Stimulated activated CD8-positive, alpha-beta memory T cell treated with anti-CD3 and anti-CD28 coated beads, Interleukin-7, amount 100 ng/mL, for 1 hour (primary cell): ENCODE measurements at places on chromosomes 3 and 15.

DNA sequence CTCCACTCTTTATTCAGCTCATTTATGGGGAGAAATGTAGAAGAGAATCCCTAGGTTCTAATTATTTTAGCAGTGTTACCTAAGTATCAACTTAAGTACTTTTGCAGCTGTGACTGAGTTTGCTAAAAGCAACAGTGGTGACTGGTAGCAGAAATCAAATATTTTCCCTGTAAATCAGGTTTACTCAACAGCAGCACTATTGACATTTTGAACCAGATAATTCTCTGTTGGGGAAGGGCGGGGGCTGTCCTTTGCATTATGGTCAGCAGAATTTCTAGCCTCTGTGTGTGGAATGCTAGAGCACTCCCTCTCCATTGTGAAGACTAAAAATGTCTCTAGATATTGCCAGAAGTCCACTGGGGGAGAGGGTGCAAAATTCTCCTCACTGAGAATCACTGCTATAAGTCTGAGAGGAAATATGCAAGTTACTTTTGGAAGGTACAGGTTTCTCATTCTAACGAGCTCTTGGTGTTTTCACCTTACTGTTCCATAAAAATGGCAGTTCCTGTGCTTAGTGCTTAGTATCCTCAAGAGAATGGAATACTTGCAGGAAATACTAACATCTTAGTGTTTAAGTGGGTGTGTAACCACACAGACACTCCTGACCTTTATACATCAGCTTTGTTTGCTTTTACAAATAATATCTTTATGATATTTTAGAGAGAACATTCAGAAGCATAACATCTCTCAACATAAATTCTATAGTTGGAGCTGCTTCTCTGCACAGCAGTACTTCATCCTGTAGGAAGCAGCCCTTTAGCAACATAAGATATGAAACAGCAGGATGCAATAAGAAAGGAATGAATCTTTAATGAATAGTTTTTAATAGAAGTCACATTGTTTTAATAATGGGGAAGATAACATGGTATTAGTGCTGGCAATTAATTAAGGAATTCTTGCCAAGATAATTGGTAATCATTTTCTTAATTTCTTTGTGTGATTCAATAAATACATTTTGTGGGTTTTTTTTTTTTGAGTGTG, 246.5 kb upstream of the GOLIM4 start:
- no peak for DNase-seq

DNA sequence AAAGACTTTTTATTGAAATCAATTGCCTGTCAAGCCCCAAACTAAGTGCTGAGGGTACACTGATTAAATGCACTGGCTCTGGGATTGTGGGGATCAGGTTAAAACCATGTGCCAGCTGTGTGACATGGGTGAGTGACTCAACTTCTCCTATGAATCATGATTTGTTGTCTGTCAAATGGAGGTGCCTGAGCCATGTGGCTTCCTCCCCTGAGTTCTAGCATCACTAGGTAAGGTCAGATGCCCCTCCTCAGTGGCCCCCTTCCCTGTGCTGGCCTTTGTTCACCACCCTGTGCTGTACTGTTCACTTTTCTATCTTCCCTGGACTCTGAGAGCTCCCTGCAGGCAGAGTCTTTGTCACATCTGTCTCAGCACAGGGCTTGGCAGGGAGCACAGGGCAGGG, 43.6 kb upstream of the ATP2B2 start:
- DNase-seq: no peak

GRCh38 chr3:65485826-65486469, 552.8 kb downstream of the MAGI1 start:
- no peak for DNase-seq

DNA sequence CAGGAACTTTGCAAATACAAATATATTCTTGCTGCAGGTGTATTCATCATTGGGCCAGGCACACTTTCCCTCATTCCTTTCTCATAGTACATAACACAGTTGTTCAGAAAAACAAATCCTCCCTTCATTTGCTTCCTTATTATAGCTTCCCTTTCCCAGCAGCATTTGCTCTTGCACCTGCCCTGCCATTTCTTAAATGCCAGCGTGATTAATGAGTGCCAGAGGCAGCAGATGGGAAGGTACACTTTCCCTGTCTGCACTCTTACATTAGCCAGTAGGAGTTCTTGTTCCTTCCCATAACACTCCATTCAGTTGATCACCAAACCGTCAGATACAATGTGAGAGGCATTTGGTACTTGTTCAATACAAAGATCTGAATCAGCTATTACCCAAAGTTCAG, 128.5 kb upstream of the GAP43 start:
- DNase-seq: no peak

DNA sequence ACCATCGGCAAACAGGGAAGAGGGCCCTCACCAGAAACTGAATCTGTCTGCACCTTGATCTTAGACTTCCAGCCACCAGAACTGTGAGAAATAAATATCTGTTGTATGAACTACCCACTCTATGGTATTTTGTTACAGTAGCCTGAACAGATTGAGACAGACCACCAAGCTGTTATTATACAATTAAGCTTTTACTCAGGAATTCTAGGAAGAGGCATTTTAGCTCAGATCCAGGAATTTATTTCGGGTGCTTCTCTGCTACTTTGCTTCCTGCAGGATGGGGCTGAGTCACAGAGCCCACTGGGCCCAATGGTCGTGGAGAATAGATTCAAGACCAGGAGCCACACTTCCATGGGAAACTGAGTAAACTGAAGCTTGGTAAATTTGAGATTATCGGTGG, 145.5 kb upstream of the PFN2 start:
- no peak for DNase-seq
